Neural crest cell (in vitro differentiated cells): ENCODE measurements at places on chromosomes 6 and 20. TPM values are rescaled to one million over a fixed set of nuclear protein-coding genes. Genes with fewer than 3 reads are reported as not detected.
A peak's percentile ranks its signal among the peaks of the same experiment; 100 is the strongest.

- H3K4me3 ChIP-seq, result no peak overlapping the region
- H3K27me3 ChIP-seq, result no peaks in the 10 kb centered on the region
- H3K4me1 ChIP-seq, result peaks cover 12% of the 10 kb centered on the region
- DNase-seq, result no peak
- H3K36me3 ChIP-seq, result peaks cover 40% of the 10 kb centered on the region
Observed at GRCh38 chr6:131051341-131051740, 11.7 kb downstream of the EPB41L2 start.

Gene GMPR
- total RNA-seq, result 0.16 TPM in 1 of 2 replicates, not detected in the other

DNA sequence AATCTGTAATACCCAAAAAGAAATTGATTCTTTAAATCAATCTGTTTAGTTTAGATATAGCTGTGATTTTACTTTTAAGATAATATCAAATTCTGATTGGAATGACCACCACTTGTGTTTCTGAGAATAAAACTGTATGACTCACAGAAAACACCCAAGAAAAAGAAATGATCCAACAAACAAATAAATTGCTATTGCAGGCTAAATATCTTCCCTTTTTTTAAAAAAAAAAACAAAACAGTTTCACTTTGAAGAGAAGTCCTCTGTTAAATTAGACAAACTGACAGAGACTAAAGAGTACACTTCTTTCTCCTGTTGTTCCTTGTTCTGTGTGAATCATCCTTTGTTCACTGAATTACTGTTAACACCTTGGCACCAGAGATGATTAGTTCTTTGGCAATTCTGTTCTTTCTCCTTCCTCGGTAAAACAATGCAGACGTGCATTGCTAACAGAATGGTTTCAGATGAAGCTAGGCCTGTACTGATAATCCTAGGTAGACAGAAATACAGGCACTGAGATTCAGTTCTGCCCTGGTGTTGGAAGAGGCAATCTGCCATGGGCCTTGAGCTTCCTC lies 895.2 kb upstream of the CITED2 start:
- no peak overlapping the region for H3K4me3 ChIP-seq
- peak overlapping the region; percentile 39 for H3K27ac ChIP-seq
- DNase-seq, result no peak
- peaks cover 32% of the 10 kb centered on the region for H3K4me1 ChIP-seq

GRCh38 chr6:154960299-154960843 lies 34.7 kb upstream of the TIAM2 start:
- H3K4me3 ChIP-seq, result no peak overlapping the region
- H3K27me3 ChIP-seq, result no peaks in the 10 kb centered on the region
- H3K27ac ChIP-seq, result peak overlapping the region; percentile 14
- H3K36me3 ChIP-seq, result peaks cover 13% of the 10 kb centered on the region
- no peak for DNase-seq

- H3K27me3 ChIP-seq, result no peaks in the 10 kb centered on the region
- no peak overlapping the region for H3K27ac ChIP-seq
- H3K4me1 ChIP-seq, result peaks cover 17% of the 10 kb centered on the region
- H3K4me3 ChIP-seq, result no peak overlapping the region
Observed at GRCh38 chr6:89087881-89088280, 7.3 kb downstream of the PNRC1 start.
